ENCODE measurements at places on chromosomes 6 and 20. TPM values are rescaled to one million over a fixed set of nuclear protein-coding genes. Genes with fewer than 3 reads are reported as not detected.

DNA sequence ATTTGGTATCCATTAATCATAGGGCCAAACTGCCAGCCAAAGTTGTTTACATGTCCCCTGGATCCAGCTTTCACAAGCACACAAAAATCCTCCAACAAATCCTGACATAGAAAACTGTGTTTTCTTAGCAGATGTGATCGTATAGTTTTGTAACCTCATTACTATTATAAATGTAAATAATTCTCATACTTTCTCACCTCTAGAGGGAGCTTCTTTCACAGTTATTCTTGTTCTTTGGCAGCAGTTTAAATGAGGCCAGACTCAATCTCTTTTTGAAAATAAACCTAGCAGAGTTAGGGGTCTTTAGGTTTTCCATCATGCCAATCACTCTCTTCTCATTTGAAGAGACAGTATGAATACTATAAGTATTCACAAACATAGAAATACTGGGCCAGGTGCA, 17.0 kb upstream of the ZNF318 start:
- no peak for DNase-seq

CAGE1 gene
- polyA plus RNA-seq: not detected

GRCh38 chr6:13985663-13986325, 61.0 kb downstream of the RNF182 start:
- DNase-seq: no peak

DNA sequence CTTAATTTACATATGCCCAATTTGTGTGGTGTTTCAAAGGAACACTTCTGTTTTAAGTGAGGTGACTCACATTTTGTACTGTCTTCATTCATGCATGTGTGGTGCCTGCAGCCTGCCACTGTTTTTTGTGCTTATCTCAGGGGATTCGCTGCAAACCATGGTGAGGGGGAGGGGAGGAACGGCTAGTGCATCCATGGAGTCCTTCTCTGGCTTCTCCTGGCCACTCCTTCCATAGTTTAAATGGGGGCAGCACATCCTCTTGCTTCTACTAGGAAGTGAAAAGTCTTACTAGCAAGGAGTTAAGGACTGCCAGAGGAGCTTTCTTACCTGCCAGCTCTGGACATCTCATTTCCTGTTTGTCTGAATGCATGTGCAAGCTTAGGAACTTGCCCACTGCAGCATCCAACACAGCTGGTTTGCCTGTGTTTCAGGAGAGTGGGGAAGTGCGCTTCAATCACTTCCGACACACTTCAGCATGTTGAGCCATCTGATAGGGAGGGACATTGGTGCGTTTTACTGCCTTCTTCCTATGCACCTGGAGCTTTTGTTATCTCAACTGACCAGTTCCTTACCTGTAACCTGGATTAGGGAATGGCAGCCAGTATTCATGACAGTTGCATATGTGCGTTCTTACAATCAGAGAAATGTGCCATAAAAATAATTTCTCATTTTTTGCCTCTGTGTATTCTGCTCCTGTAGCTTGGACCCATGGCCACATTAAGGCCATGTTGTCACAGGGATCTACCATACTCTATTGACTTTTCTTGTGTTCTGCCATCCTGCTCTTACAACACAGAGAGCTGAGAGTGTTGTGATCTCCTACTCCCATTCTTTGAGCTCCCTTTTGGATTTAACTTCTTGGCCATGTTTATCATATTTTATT, 211.3 kb downstream of the ARID1B start:
- no peak for DNase-seq

GRCh38 chr6:1658212-1659005, 48.7 kb downstream of the FOXC1 start:
- DNase-seq: no peak

ZSWIM3 gene
- polyA plus RNA-seq: 5.4 TPM

LSM14B gene
- 52.8 TPM for polyA plus RNA-seq

DNA sequence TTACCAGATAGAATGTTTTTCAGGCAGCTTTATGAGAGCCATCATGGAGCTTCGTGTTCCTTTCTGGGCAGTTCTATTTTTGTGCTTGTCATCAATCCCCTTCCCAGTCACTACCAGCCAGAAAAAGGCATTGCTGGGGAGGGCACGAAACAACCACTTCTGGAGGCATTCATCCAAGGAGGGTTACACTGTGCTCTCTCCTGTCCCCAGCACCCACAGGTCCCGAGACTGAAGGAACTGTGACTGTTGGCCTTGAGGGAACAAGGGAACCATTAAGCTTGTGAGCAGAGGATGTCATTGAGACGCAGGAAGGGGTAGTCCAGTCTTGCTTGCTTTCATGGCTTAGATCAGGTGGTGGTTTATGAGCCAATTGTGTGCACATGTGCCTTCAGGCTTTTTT, 20.1 kb upstream of the ENPP5 start:
- no peak for DNase-seq

LTA gene
- 0.16 TPM for polyA plus RNA-seq

C6orf52 gene
- 3.1 TPM for polyA plus RNA-seq

SEL1L2 gene
- not detected for polyA plus RNA-seq

- DNase-seq: no peak
Measured at GRCh38 chr6:53992522-53992921, 118.7 kb upstream of the MLIP start.

CD40 gene
- 19.4 TPM for polyA plus RNA-seq

DNA sequence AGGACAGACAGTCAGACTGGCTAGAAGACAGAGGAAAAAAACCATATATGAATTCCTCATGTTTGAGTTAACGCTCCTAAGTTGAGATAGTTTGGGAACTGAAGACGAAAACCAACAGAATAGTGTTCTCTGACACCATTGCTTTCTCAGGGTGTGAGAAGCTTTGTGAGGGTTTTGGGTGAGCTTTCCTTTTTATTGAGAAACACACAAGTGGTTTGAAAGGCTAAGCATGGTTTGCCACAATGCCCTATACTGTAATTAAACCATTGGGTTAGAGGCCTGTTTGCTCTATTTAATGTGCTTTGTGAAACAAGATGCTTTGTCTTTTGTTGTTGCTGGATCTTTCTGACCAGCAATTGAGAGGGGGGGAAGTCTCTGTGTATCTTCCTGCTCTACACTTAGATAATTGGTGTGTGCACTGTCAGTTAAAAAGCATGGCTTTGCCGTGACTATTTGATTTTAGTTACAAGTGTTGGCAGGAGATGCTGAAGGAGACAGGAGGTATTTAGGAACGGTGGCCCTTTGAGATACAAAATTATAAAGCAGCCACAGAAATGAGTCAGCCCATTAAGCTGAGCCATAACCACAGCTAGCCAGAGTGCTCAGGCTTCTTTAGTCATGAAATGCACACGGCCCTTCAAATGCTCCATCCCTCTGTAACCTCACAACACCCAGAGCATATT, 273.0 kb upstream of the PREP start:
- no peak for DNase-seq

DNA sequence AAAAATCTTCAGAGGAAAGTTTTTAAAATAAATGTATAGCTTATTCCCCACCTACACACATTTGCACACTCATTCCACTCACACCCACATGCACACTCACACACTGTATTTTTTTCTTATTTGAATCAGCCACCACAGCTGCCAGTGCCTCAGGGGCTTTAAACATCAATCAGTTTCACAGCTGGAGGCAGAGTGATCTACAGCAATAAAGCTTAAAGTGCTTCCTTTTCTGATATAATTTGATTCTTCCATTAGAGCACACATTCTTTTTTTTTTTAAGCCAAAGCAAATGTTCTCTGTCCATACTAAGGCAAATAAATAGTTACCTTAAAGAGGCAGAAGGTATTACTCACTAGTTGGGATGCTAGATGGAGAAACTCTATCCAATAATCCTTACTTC, 498.8 kb upstream of the POU3F2 start:
- no peak for DNase-seq

DNA sequence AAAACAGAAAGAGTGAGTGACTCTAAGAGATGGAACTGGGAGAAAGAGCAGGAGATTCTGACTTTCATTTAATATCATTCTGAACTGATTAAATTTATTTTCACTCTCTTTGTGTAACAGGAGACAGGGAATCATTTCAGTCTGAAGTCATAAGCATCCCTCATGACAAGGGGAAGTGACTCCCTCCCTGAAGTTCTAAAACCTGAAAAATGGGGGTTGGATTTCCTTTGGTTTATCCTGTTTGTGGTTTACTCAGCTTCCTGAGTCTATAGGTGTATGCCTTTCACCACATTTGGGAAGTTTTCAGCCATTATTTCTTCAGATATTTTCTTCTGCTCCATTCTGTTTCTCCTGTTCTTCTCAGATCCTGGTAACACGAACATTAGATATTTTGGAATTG, 3.4 kb upstream of the FKBP1A start:
- DNase-seq: no peak

DNA sequence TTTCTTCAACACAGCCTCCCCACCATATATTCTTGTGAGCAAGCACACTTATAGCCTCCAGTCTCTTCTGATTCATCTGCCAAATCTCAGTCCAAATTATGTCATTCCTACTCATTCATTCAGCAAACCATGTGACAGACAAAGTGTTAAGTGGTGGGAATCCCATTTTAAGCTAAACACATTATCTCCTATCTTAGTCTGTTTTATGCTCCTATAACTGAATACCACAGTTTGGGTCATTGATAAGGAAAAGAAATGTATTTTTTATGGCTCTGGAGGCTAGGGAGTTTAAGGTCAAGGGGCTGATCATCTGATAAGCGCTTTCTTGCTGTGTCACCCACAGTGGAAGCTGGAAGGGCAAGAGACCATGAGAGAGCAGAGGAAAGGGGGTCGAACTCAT, 23.9 kb upstream of the SMIM13 start:
- DNase-seq: no peak
